ENCODE measurements at places on chromosomes 2 and 18. TPM values are rescaled to one million over a fixed set of nuclear protein-coding genes. Genes with fewer than 3 reads are reported as not detected.

Gene HOXD9
- not detected for total RNA-seq

Gene MROH2A
- total RNA-seq: not detected

Gene CPS1
- total RNA-seq: 0.20 TPM

Gene THSD7B
- not detected for total RNA-seq

Gene ERMN
- 4.9 TPM for total RNA-seq

Gene ALPI
- not detected for total RNA-seq

Gene TAF4B
- total RNA-seq: 13.4 TPM

Gene DYNAP
- total RNA-seq: not detected

Gene SLC66A3
- 15.2 TPM for total RNA-seq

Gene USP34
- total RNA-seq: 142 TPM

Gene MC4R
- total RNA-seq: not detected

Gene RNPEPL1
- total RNA-seq: 71.0 TPM

Gene LYG1
- total RNA-seq: 1.9 TPM

Gene NTSR2
- not detected for total RNA-seq

Gene HNMT
- total RNA-seq: not detected

Gene COL3A1
- total RNA-seq: not detected

Gene NT5DC4
- total RNA-seq: 2.1 TPM

Gene GPR155
- 2.8 TPM for total RNA-seq

Gene DAW1
- not detected for total RNA-seq

Gene CGREF1
- total RNA-seq: 0.31 TPM

Gene TRIM43
- not detected for total RNA-seq

Measured in activated B cell treated with CpG ODN at 0.5 μM for 24 hours (primary cell).